8988T (cell line): ENCODE measurements at places on chromosomes 12 and 14.

DNA sequence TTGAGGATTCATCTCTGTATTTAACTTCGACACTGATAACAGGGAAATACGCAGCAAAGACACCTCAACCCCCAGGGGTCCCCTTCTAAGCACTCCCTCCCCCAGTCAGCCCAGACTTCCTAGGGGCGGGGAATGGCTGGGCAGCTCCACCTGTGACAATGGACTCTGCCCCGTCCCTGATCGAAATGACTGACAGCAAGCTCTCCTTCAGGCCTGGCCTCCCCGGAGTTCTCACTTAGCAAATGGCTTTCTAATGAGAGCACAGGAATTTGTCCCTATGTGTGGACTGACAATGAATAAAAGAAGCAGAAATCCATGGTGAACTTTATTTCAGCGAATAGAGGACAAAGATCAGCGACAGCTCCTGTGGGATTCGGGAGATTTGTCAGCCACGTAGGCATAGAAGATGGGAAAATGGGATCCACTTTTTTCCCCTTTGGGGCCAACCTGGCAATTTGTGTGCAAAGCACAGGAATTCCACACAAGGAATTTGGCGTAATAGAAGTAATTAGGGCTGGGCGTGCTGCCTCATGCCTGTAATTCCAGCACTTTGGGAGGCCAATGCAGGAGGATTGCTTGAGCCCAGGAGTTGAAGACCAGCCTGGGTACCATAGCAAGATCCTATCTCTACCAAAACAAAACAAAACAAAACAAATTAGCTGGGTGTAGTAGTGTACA, 63.8 kb downstream of the TNFAIP2 start:
- DNase-seq: no peak

GRCh38 chr12:1851151-1851701, 30.9 kb downstream of the LRTM2 start:
- no peak for DNase-seq

GRCh38 chr12:26135010-26135420, 10.2 kb upstream of the BHLHE41 start:
- no peak for DNase-seq

DNA sequence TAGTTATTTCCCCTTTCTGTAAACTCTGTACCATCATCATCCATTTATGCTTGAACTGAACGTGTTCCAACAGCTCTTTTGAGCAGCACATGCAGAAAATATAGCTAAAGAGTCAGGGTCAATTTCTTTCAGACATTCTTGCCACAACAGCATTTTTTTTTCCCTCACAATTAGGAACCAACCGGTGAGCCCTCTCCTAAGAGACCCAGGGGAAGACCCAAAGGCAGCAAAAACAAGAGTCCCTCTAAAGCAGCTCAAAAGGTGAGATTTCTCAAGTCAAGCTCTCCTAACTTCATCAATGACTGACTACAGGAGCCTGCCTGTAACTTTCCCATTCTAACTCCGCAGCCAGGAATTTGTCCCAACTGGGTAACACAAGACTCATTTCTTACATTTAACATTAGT, 3.5 kb downstream of the HMGA2 start:
- DNase-seq: no peak

DNA sequence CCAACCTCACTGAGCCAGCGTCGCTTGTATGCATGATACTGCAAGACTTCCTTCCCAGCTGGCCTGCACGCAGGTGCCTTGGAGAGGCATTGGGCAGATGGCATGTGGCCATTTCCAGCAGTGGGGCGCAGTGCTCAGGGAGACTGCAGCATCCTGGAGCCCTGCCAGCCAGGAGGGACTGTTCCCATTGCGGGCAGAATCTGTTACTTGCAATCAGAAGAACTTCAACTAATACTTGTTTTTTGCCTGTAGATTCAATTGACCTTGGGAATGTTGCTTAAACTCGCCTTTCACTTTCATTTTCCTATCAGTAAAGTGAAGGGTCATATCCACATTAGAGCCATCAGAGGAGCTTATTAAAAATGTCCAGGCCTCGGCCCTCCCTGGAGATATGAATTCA, 29.8 kb downstream of the ANKRD9 start:
- no peak for DNase-seq

DNA sequence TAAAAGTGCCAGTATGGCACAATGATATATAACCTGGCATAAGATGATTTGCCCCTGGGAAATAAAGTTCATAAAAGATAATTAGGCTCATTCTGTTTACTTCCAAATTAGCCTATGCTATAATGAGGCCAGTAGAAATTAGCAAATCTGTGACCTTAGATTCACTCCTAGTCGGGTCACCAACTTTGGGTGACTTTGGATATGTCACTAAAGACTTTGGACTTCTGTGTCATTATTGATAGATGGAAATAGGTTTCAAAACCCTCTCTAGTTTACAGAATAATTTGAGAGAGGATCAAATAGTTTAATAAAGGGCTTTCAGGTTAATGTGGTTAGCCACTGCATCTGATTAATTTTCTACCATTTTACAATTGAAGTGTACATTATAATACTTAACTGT, 1869.3 kb upstream of the FLRT2 start:
- DNase-seq: no peak

- no peak for DNase-seq
These were observed 142.0 kb downstream of the ETNK1 start for GRCh38 chr12:22766911-22767420.

GRCh38 chr12:116125084-116125483, 152.4 kb downstream of the MED13L start:
- DNase-seq: no peak

GRCh38 chr14:34018564-34019244, 67.8 kb upstream of the EGLN3 start:
- DNase-seq: no peak

- DNase-seq: no peak
These were observed 45.0 kb downstream of the ARMH4 start for GRCh38 chr14:58107041-58107440.

DNA sequence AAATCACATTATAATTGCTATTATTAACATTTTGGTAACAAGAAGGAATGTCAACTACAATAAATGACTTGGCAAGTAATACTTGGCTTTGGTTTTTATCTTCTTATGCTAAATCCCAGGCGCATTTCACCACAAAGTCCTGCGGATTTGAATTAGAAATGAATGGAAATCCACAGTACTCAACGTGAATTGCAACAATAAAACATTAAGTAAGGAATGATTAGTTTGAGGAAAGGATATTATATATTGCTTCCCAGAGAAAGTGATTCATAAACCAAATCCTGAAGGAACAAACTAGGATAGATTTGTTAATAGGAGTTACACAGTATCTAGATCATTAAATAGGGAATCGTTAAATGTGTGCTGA, 1089.7 kb downstream of the TRHDE start:
- DNase-seq: no peak

GRCh38 chr12:72264548-72265175, 7.5 kb upstream of the TRHDE start:
- no peak for DNase-seq

DNA sequence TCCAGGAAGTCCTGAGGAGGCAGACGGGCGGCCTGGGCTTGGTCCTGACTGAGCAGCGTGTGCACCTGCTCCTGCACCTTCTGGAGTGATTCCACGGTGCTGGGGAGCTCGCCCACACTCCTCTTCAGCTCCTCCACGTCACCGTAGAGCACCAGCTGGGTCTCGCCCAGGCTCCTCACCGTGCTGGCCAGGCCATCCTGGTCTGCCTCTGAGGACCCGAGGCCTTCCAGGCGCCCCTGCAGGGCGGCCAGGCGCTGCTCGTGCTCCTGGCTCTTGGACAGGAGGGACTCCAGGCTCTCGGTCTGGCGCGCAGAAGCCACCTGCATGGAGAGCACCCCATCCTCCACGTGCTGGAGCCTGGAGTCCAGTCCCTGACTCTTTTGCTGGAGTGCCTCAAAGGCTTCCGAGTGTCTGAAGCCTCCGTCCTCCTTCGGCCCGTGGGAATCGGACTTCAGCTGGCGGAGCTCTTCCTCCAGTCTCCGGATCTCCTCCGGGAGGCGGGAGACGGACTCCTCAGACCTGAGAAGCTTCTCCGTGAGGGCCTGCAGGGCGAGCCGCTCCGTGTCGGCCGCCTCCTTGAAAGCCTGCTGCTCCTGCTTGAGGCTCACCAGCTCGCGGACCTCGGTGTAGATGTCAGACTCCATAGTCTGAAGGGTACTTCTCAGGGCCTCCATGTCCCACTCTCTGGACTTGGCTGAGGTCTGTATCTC, 8.4 kb downstream of the CKAP4 start:
- no peak for DNase-seq

- DNase-seq: no peak
These were observed 46.8 kb downstream of the LRIG3 start for GRCh38 chr12:58873496-58873895.

DNA sequence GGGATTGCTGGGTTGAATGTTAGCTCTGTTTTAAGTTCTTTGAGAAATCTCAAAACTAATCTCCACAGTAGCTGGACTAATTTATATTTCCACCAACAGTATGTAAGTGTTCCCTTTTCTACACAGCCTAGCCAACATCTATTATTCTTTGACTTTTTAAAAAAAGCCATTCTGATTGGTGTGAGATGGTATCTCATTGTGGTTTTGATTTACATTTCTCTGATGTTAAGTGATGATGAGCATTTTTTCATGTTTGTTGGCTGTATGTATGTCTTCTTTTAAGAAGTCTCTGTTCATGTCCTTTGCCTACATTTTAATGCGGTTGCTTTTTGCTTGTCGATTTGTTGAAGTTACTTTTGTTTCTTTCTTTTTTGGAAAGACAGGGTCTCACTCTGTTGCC, 301.1 kb upstream of the OR4E1 start:
- DNase-seq: no peak

GRCh38 chr14:88321692-88322503, 1.2 kb downstream of the KCNK10 start:
- DNase-seq: peak; percentile 34

GRCh38 chr12:10469701-10470100, 16.5 kb upstream of the KLRC1 start:
- no peak for DNase-seq

- DNase-seq: no peak
These were observed 4.7 kb downstream of the CISTR start for GRCh38 chr12:53747095-53747494.

- DNase-seq: no peak
These were observed 130.0 kb upstream of the NPAS3 start for GRCh38 chr14:32808644-32809043.

DNA sequence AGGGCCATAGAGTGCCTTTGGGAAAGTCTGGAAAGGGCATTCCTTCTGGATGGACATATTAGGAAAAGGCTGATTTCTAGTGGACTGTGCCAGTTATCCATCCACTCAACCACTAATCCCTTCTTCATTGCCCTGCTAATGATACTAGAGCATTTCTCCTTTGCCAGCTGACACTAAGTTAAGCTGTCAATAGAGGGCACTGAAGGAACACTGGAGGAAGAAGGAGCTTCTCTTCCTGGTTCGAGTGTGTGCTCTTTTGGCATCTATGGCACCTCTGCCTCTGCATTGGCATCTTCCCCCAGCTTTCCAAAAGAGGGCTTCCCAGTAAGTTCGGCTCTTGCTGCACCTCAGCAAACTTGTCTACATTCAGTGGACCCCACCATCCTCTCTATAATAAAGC, 165.4 kb downstream of the DERA start:
- no peak for DNase-seq

GRCh38 chr12:52648012-52648550, 3.9 kb downstream of the KRT2 start:
- no peak for DNase-seq

DNA sequence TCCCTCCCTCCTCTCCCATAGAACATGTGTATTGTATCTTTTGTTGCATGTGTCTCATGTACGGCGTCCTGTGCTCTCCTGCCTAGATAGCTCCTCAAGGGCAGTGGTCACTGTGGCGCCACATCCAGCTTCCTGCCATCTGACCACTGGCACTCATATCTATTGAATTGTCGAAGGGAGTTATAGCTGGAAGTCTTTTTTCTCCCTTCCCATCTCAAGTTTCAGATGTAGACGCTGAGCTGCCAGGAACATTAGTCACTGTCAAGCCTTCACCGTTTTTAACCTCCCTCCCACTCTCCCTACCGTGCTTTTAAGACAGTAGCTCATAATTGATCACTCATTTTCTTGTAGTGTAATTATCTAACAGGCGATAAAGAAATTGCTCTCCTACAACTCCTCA, 33.0 kb downstream of the MTHFD1 start:
- no peak for DNase-seq

GRCh38 chr12:90106568-90106967, 397.9 kb upstream of the ATP2B1 start:
- DNase-seq: no peak

GRCh38 chr12:28814246-28814645, 334.8 kb upstream of the FAR2 start:
- no peak for DNase-seq

GRCh38 chr12:64186789-64187188, 35.3 kb downstream of the KICS2 start:
- DNase-seq: no peak

DNA sequence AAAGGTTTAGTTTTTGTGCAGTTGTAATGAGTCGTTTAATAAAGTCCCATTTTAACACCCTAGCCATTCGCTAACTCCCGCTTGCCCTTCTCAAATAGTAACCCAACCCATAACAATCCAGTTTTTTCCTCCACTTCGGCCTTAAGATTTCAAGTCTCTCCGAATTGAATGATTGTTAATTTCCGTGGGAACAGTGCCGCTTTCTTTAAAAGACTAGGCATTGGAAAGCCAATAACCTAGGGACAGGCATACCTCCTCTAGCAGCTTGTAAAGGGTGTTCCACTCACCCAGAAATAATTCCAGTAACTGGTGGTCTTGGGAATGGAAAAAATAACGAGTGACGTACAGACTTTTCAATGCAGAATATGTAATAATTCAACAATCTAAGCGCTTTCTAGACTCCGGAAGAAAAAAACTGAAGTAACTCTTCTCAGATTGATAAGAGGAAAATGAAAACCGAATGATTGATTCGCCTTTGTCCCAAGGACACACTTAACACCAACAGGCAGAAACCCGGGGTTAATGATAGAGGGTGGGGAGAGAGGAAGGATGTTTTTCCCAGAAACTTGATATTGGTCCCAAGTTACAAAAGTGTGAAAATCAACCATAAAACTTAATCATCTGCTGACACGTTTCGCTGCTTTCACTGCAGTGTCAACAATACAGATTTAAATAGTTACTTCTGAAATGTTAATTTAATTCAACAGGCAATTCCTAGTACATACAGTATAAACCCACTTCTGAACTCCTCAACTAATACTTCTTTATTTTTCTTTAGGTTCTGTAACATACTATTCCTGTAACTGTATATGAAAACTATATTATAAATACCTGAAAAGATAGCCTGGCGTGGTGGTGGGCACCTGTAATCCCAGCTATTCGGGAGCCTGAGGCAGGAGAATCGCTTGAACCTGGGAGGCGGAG, 1.0 kb upstream of the SINHCAF start:
- DNase-seq: no peak

DNA sequence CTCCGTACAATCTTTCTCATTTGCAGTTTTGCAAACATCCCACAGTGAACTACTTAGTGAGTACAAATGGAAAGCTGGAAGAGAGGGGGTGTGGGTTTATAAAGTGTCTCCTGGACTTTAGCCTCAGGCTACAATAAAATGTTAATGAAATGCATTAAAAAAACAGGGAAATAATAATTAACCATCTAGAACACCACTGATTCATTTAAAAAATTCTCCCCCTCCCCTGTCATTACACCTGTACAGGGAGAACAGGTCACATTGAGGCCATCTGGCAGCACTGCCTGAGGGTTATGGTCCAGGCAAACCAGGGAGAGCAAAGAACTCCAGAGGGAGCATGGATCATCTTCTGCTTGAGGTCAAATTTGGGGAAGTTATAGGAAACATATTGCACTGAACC, 96.3 kb downstream of the TSPAN8 start:
- no peak for DNase-seq

- peak; percentile 92 for DNase-seq
These were observed 37.5 kb downstream of the CCNK start for GRCh38 chr14:99518441-99519346.

GRCh38 chr14:89845346-89845745, 109.2 kb downstream of the EFCAB11 start:
- no peak for DNase-seq
